IPS DF 19.7 (cell line): ENCODE measurements at places on chromosomes 6 and 20.

DNA sequence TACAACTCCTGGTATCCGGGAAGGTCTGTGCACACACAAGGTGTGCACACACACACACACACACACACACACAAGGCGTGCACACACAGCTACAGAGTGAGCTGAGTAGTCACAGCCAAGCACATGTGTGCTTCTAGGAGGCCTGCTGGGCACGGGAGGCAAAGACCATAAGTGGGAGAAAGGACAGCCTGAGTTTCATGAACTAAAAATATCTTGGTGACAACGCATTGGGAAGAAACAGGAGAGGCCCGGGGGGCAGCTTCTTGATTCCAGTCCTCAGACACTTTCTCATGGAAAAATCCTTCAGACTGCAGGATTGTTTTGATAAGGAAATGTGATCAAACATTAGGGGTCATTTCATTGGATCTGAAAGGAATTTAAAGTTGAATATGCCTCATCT lies 2.6 kb downstream of the TRAF3IP2 start:
- no peak for DNase-seq

GRCh38 chr6:127768223-127768622 lies 132.6 kb downstream of the THEMIS start:
- no peak for DNase-seq

DNA sequence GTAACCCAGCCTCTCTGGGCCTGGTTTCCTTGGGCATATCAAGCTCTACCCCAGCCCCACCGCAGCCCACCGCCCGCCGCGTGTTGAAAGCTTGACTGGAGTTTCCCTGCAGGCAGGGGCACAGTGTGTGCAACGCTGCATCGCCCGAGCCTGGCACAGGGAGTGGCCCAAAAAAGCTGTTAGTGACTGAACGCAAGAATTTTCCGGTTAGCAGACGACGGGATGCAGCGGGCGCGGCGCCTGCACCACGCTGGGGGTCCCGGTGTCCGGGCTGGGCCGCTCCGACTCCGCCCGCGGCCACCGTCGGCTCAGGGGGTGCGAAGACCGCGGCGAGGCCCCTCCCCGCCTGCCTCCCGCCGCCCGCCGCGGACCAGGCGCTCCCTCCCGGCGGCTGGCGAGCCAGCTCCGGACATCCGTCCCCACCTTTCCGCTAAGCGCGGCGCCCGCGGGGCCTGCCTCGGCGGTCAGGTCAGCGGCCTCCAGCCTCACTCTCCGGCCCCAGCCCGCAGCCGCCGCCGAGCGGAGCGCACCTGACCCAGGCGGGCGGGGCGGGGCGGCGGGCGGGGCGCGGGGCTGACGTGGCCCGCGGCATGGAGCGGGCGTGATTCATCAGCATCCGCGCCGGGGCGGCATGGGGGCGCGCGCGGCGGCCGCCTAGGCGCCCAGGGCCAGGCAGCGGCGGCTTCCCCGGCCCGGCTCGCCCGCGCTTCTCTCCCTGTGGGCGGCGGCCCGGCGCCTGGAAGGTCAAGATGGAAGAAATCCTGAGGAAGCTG lies at the start of gene ARFGEF3:
TSS of gene ARFGEF3 (plus strand) at position 602 of the 773 bp plus-strand sequence. CDS start at position 750, 148 bp downstream.
- no peak for DNase-seq

DNA sequence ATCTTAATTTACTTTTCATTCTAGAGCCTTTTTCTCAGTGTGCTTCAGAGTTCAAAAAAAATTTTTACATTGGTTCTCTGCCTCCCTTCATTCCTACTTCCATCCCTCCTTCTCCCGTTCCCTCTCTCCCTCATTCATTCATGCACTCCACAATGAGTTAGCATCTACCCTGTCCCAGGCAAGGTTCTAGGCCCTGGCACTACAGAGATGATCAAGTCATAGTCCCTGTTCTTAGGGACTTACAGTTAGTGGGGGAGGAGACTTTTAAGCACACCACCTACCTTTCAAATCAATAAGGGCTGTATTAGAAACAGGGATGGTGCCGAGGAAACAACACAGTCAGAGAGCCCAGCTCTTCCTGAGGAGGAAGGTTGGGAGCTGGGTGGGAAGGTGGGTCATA lies 40.3 kb downstream of the MAP3K5 start:
- no peak for DNase-seq

DNA sequence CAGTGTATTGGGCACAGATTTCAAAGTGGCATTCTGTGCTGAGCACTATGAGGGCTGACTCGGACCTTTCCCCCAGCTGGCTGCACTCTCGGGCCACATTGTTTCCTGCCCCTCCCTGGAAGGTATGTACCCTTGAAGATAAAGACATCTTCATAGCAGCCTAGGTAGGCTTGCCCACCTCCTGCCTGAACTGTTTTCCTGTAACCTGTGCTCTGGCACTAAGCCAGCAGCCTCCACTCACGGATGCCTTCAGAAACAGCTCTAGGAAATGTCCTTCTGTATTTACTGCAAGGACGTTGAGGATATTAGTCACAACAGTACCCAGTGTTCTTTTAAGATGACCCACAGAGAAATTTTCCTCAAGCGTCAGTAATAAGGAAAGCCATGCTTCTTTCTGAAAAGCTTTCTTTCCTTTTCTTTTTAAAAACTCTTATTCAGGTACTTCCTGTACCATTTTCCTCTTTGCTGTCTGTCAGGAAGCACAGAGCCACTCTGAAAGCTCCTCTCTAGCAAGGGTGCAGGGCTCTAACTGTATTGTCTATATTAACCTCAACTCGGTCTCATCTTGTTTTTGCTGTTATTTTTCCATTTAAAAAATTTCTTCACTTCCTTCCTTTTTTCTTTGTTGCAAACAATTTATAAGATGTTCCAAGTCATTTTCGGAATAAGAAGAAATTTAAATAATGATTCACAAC lies 43.5 kb downstream of the TTI1 start:
- no peak for DNase-seq

DNA sequence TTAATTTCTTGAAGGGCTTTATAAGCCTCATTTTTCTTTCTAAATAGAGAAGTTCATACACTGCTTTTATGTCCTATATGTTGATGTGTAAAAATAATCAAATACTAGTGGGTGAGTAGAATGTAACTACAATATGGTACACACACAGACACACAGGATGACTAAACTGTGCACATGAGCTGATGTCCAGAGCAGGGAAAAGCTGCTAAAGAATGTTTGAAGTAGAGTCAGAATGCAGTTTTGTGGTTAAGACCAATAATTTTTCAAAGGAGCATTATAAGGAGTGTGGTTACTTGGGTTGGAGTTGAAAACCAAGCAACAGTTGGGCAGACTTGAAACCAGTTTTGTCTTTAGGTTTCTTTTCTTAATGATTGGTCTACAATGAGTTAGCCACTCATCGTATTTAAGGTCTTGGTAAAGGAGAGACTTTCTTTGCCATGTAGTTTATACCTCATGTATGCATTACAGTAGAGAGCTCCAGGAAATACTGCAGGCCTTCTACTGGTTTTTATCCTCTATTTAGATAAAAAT lies 196.6 kb downstream of the ESR1 start:
- no peak for DNase-seq

GRCh38 chr6:6699741-6700367 lies 111.3 kb downstream of the LY86 start:
- peak; percentile 33 for DNase-seq

GRCh38 chr20:21106171-21107017 lies at the start of gene LINC00237:
LINC00237 (minus strand) TSS chr20:21106358.
- DNase-seq: no peak

GRCh38 chr6:67009818-67010217 lies 1302.8 kb upstream of the EYS start:
- DNase-seq: no peak

GRCh38 chr6:138989098-138989983 lies 1.3 kb upstream of the REPS1 start:
- DNase-seq: no peak

GRCh38 chr6:113487489-113488058 lies 369.6 kb upstream of the MARCKS start:
- DNase-seq: no peak

DNA sequence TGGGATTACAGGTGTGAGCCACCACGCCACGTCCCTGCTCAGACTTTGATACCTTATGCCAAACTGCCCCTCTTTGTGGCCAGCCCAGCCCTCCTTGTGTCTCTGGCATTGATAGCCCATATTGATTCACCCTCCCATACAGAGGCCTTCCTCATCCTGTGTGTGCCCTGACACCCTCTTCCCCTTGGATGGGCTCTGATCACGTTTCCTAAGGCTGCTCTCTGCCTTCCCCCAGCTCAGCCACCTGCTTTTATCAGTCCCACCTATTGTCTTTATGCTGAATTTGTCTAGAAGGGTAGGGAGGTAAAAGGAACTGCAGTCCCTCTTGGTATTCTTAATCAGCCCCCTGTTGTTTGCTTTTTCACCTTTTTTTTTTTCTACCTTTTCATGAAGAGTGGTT lies 95.9 kb downstream of the CDKAL1 start:
- peak; percentile 25 for DNase-seq

GRCh38 chr6:167960579-167960978 lies 36.9 kb upstream of the KIF25 start:
- no peak for DNase-seq

GRCh38 chr6:144277605-144278227 lies 7.4 kb upstream of the UTRN start:
- DNase-seq: no peak

GRCh38 chr20:43379239-43379917 lies 78.3 kb upstream of the SRSF6 start:
- DNase-seq: no peak

- no peak for DNase-seq
These were observed 60.2 kb downstream of the MYH7B start for GRCh38 chr20:35015863-35016193.

- no peak for DNase-seq
These were observed 684 bp upstream of the DNAH8 start for GRCh38 chr6:38714239-38715015.

- DNase-seq: no peak
These were observed 11.1 kb downstream of the TMEM200A start for GRCh38 chr6:130376936-130377335.

- DNase-seq: no peak
These were observed 20.6 kb upstream of the ZBTB24 start for GRCh38 chr6:109503327-109504224.

GRCh38 chr6:5305968-5306626 lies 44.8 kb downstream of the FARS2 start:
- DNase-seq: no peak

GRCh38 chr6:31572041-31572911 lies at the start of gene LTA:
LTA (plus strand) TSS chr6:31572289; CDS start chr6:31572743, 454 bp downstream.
- no peak for DNase-seq

- no peak for DNase-seq
These were observed 46.8 kb upstream of the FAM83C start for GRCh38 chr20:35339007-35339406.

DNA sequence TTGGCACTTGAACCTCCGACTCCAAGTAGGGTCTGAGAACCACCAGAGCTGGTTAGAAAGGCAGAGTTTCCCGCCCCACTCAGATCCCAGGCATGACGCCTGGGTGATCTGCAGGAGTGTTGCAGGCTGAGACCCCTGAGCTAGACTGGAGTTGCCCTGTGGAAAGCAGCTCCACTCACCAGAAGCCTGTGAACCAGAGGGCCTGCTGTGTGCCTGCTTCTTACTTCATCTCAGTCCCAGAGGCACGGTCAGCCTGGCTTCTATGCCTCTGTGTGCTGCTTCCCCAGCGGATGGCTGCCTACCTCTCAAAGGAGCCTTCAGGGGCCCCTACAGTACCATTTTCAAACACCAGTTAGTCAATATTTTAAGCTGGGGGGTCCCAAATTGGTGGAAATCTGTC lies 15.6 kb upstream of the CCN6 start:
- no peak for DNase-seq

- DNase-seq: no peak
These were observed 6.3 kb downstream of the BPIFB2 start for GRCh38 chr20:33013701-33014326.

- DNase-seq: no peak
These were observed 1.5 kb upstream of the ADGRG6 start for GRCh38 chr6:142300302-142300701.

DNA sequence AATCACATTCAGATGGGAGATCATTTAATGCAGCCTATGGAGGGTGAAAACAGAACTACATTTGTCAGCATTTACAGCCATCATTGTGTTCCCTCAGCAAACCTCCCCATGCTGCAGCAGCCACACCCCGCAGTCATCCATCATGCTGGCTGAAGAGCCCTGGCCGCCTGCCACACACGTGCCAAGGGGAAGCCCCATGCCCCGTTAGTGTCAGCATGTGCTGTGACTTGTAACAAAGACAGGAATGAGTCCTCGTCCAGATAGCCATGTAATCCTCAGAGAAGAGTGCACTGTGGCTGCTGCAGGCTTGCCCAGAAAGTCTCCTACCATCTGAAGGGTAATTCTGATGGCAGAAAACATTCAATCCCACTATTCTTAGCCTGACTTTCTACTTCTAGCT lies 1097.8 kb downstream of the KIF16B start:
- no peak for DNase-seq

- no peak for DNase-seq
These were observed 662.2 kb upstream of the HS3ST5 start for GRCh38 chr6:115004982-115005381.

DNA sequence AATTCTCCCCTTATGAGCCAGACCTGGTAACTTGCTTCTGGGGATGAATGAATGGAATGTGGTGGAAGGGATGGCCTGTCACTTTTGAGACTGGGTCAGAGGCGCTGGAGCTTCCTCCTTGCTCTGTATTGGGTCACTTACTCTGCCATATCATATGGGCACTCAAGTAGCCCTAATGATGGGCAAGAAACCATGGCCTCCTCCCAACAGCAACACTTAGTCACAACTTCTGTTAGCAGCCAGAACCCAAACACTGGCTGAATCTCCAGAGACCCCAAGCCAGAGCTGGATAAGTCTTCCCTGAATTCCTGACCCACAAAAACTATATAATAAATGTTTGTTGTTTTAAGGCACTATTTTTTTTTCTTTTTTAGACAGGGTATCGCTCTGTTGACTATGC lies 5.5 kb downstream of the E2F1 start:
- no peak for DNase-seq

DNA sequence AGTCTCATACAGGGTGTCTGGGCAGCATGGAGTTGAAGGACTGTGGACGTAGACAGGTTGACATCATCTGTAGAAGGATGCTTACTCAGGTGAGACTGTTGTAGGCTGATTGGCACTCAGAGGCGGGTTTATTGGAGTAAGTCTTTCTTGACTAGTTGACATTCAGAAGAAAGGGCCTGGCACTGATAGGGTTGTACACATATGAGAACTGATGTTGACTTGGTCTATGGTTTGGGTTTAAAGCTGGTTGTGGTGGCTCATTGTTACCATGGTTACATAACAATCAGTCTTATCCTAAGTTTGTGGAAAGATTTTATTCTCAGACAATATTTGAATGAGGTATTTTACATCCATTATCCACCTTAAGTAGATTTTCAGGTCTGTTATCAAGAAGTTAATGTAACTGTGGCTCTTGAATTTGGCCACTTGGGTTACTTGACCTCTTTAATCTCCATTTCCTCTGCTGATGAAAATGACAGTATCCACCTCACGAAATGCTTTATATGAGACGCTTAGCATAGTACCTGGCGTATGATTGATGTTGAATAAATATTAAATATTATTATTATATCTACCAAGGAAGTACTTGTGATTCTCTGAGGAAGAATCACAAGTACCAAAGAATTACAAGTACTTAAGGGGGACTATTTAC lies 109.3 kb downstream of the DNAH8 start:
- no peak for DNase-seq
